CD4-positive, alpha-beta memory T cell (primary cell): ENCODE measurements at places on chromosomes 7 and 10.
A peak's percentile ranks its signal among the peaks of the same experiment; 100 is the strongest.

DNA sequence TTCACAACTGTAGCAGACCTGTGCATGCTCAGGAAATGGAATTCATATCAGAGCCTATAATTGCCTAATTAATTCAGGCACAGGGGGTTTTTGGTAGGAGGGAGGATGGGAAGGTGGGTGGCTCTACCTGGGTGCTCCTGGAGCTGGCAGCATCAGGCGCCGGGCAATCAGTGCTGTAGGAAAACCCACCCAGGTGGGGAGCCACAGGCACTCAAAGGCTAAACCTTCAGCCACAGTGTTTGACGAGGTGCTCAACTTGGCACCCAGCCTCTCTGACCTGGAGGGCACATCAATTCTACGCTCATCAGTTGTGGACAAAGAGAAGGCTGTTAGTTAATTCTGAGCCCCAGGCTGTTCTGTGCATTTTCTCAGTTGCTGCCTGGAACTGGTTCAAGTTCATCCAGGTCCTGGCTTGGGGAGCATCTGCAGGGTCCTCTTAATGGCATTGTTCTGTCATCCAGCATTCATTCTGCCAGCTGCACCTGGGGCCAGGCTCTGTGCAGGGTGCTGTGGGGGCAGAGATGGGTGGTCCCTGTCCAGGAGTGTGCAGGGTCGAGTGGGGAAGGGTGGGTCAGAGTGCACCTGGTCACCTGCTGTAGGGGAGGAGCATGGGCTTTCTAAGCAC lies 54.1 kb upstream of the NPTX2 start:
- DNase-seq: no peak

DNA sequence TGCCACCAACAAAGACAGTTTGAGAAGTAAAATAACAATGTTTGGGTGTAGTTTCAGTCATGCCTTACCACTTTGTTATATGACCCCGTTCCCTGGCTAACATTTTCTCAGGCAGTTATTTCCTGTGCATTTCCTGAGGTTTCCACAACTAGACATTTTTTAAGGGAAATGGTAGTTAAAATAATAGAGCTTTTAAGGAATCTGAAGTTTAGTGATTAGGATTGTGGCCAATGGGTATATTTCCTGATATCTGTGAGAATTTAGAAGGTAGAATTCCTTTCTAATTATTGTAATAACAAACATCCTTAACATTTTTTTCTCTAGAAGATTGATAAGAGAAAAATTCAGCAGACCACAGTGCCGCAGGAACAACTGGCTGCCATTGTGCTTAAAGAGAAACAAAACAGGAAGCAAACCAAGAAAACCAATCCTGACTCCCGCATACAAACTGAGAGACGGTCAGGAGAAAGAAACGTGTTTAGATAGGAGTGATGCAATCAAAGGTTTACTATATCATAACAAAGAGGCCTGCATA lies 193.6 kb downstream of the MBL2 start:
- DNase-seq: no peak

DNA sequence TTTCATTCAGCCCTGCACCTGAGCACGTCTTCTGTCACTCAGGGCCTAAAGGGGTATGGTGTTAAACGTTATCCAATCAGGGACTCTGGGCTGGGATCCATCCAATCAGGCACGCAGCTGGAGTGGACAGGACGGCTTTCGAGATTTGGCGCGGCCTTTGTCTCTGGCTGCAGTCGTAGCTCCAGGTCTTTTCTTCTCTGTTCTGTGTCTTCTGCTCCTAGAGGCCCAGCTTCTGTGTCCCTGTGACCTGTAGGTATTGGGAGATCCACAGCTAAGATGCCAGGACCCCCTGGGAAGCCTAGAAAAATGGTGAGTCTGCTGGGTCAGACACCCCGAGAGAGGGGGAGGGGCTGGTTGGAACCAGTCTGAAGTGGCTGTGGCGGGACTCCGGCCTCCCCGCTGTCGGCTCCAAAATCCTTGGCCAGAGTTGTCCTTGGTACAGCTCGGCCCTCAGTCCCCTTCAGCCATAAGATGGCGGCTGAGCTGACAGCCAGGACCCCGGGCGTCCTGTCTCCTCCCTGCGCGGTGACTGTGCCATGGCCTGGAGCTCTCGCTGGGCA lies 11.7 kb upstream of the ZNF680 start:
- DNase-seq: no peak

GRCh38 chr7:3264693-3265339 lies 36.2 kb upstream of the SDK1 start:
- no peak for DNase-seq

- DNase-seq: no peak
Measured at GRCh38 chr10:21452203-21452602, 73.3 kb downstream of the SKIDA1 start.

- DNase-seq: no peak
Measured at GRCh38 chr10:130960531-130960930, 351.0 kb downstream of the TCERG1L start.

- DNase-seq: no peak
Measured at GRCh38 chr7:127034186-127034806, 218.4 kb downstream of the GRM8 start.

DNA sequence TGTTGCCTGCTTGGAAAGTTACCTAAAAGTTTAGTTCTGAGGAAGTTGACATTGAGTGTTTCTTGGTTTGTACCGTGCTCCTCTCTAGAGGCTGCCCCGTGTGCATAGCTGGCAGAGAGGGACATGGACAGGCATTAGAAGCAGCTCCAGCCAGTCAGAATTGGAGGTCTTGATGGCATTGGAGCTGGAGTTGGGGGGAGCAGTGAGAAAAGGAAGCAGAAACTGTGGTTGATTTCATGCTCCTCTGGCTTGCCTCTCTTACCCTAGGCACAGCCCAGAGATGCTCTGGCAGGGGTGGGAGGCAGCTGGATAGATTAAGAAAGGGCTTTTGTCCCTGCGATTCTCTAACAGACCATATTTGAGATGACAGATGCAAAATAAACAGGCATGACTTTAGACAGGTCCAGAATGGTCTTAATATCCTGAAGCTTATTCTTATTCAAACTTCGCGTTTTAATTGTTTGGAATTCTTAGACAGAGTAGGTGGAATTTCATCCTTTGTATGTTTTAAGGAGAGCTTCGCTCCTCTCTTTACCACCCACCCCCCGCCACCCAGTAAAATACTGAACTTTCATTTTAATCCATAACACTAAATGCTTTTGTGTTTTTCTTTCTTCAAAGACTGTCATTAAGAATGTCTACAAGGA lies 73.5 kb upstream of the GLCCI1 start:
- no peak for DNase-seq

DNA sequence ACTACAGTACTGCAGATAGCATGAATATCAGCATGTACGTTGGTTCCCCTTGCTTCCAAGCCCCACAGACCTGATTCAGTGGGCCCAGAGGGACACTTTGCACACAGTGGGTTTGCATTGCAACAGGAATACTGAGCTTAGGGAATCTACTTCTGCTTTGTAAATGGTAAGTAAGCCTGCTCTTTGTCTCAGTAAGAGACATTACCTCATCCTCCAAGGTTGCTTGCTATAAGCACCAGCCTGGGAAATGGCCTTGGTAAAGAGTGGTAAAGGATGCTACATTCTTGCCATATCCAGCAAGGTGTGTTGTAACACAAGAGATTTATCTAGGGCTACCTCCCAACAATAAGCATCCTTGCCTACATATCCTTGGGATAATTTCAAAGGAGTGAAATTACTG lies 730.5 kb downstream of the INHBA start:
- no peak for DNase-seq

GRCh38 chr7:126449611-126450268 lies 803.0 kb downstream of the GRM8 start:
- no peak for DNase-seq

DNA sequence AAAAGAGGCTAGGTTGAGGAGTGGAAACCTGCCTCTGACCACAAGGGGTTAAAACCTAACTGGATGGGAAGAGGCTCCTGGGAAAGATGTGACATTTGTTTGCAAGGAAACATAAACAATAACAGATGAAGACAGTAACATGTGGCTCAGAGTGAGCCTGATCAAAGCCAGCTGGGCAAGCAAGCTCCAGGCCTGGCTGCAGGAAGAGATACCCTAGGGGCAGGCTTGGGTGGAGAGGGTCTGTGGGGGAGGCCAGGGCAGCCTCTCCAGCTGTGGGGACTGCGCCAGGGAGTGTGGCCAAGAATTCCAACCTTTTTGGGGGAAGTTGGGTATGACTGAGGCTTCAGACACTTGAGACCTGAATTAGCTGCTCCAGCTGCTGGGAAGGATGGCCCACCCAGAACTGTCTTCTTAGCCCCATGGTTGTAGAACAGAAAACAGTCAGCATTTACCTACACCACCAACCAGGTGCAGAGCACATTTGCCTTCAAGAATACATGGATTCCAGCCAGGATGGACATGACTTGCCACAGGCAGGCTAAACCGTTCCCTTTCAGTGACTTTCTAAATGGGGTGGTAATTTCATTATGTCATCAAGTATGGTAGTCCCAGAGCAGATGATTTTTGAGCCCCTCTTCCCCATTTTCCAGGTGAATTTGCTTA lies 10.4 kb upstream of the FAM170B start:
- no peak for DNase-seq

DNA sequence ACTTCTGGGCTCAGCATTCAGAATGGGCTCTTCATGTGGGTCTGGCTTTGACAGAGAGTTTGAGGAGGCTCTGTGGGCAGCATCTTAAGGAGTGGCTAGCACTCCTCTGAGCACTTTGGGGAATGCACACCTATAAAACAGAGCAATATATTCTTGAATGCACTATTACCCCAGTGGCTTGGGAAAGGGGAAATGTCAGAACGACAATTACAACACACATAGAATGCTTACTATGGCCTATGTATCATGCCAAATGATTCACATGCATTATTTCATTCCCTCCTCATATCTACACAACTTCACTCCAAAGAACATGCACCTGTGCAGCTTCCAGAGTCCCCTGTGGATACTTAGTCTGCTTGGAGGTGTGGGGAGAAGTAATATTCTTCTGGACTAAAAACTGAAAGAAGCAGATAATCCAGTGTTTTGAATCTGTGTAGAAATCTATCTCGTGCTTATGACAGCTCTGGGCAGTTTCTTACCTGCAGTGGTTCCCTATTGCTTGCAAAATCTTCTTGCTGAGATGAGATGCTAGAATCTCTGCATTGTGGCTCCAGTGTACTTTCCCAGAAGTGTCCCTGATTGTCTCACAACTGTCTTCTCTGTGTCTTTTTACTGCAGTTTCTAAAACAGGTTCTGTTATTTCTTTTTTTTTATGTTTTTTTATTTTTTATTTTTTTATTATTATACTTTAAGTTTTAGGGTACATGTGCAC lies 5.5 kb upstream of the MGAM start:
- no peak for DNase-seq

- DNase-seq: no peak
Measured at GRCh38 chr7:34135924-34136323, 230.6 kb downstream of the BMPER start.

GRCh38 chr10:17196573-17196972 lies 4.9 kb downstream of the TRDMT1 start:
- no peak for DNase-seq

GRCh38 chr10:43961523-43962345 lies 313.1 kb upstream of the ZNF32 start:
- no peak for DNase-seq

- no peak for DNase-seq
Measured at GRCh38 chr7:16528520-16528919, 1.9 kb downstream of the LRRC72 start.

GRCh38 chr7:140262242-140262903 lies 85.6 kb upstream of the KDM7A start:
- no peak for DNase-seq

- peak; percentile 52 for DNase-seq
Measured at GRCh38 chr7:44750921-44751571, 2.4 kb downstream of the ZMIZ2 start.

DNA sequence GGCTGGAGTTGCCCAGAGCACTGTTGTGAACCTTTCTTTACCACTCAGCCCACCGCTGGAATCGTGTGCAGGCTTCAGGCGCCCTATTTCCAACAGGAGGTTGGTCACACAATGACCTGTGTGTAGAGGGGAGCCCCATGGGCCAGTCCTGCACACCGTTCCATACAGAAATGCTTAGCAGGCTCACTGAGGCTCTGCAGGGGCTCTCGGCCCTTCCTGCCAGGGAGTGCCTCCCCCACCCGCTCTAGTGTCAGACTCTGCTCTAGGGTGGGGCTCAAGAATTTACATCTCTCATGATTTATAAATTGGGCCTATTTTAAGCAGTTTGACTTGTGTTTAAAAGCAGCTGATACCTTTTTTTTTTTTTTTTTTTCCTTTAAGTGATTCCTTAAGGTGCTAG lies 42.0 kb downstream of the SHH start:
- no peak for DNase-seq

GRCh38 chr7:142385491-142386340 lies 127.9 kb upstream of the PRSS58 start:
- peak; percentile 27 for DNase-seq

- DNase-seq: no peak
Measured at GRCh38 chr7:81394029-81394428, 375.8 kb downstream of the HGF start.
